GM19239 (cell line): ENCODE measurements at places on chromosomes 12 and 14.

DNA sequence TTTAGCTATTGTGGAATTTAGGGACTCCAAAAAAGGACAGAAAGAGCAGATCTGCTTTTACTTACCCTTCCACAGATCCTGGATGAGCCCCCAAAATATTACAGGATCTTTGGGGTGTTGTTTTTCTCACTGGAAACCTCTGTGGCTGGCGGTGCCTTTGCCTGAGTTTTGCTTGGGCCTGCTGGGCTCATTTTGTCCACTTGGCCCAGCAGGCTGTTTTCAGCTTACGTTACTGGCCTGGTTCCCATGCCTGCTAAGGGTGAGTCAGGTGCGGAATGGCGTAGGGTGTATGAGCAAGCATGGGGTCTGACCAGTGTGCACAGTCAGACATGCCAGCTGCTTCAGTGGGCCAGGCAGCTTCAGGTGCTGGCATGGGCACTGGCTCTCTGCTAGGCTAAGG is 45.8 kb downstream of the HSD17B6 start:
- DNase-seq = no peak

GRCh38 chr14:28784096-28785048 is 17.8 kb downstream of the FOXG1 start:
- no peak for DNase-seq

DNA sequence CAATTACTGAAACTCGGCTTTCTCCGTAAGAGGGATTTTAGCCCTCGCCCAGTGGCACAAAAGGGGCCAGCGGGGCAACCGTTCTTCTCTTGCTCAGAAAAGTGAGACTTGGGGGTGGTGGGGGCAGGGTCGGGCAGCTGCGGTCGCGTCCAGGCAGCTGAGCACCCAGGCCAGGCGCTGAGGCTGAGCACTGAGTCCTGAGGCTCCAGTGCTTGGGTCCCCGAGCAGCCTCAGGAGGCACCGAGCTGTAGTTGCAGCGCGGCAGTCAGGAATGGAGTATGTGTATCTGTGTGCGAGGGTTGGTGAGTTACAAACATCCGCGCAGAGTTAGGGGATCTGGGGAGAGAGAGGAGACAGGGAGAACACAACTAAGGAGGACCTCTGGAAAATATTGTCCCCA is 4.1 kb upstream of the HOXC6 start:
- DNase-seq = no peak

DNA sequence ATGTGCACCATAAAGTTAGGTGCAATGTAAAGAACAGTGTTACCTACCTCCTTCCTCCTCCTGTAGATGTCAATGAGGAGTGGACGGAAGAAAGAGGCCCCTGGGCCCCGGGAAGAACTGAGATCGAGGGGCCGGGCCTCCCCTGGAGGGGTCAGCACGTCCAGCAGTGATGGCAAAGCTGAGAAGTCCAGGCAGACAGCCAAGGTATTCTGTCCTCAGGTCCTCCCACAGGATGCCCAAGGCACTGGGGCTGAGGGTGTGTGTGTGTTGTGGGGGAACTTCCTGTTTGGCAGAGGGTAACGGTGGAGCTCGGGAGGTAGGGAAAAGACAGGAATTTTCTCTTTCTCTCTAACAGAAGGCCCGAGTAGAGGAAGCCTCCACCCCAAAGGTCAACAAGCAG is 6.4 kb downstream of the ATN1 start:
- no peak for DNase-seq

DNA sequence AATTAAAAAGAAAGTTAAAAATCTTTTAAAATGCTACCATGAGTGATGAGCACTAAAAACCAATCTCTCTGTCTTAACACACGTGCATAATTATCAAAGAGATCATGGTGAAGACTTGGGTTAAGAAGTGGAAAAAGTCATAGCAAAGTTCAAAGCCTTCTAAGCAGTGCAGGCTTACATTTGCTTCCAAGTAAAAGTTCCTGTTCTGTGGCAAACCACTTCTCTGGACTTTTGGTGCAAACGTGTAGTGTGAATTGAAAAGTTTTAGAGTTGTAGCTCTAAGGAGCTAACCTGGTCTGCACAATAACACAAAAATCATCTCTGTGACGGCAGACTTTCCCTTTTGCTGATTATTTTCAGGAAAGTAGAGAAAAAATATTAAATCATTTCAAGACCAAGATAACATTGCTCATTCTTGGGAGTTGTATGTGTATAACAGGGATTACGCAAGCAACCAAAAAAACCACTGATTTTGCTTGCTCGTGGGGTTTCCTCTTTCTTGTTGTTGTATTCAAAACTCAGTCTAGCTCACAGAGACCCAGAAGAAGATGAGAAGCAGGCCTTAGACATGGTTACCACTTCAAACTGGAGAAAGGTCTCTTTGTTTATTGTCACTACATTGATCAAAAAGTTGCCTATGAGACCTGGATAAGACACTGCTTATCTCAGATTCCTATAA is 2.3 kb upstream of the GLIPR1 start:
- no peak for DNase-seq

GRCh38 chr14:22561661-22562579 is 27.1 kb downstream of the DAD1 start:
- DNase-seq = no peak

DNA sequence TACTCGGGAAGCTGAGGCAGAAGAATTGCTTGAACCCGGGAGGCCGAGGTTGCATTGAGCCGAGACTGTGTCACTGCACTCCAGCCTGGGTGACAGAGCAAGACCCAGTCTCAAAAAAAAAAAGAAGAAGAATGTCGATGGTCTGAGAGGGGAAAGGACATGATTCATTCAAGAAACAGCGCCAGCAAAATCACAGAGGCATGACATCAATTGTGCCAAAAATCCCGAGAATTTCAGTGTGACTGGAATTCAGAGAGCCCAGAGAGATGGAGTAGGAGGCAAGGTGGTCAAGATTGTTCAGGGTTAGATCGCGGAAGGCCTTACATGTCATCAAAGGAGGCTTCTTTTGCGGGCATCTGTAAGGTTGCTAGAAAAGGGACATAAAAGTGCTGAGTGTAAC is 483.3 kb downstream of the VRK1 start:
- DNase-seq = no peak

DNA sequence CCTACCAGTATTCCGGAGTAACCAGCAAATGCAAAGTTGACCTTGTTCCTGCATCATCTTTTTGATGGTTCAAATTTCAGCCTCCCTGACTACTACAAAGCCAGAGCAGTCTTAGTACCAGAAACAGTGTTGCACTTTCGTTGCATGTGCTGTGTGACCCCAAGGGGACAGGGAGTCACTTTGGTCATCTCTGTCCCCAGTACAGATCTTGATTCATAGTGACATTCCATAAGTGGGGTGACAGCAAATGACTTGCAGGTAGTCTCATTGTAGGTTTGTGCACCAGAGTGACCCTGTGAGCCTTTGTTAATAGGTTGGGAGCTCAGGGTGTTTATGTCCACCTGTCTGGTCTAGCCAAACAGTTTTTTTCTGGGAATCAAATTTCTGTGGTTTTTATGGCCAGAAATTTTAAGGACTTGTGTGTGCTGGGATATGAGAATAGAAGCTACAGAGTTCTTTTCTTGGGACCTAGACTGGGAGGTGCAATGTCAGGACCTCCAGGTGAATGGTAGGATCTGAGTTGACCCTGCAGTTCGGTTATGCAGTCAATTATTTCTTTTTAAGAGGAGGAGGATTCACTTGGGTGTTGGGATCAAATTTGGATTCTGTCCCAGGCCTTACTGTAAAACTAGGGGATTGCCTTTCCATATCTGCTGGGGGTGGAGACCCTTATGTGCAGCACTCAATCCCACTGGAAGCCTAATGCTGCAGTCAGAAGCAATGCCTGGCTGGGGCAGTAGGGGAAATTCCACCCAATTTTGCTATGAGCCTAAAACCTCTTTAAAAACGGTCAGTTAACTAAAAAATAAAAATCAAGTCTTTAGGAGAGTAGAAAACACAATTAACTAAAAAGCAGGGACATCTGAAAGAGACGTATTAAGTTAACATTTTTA is 10.1 kb downstream of the EIF5 start:
- no peak for DNase-seq
